ENCODE measurements at places on chromosomes 1 and 21.
A peak's percentile ranks its signal among the peaks of the same experiment; 100 is the strongest.

DNA sequence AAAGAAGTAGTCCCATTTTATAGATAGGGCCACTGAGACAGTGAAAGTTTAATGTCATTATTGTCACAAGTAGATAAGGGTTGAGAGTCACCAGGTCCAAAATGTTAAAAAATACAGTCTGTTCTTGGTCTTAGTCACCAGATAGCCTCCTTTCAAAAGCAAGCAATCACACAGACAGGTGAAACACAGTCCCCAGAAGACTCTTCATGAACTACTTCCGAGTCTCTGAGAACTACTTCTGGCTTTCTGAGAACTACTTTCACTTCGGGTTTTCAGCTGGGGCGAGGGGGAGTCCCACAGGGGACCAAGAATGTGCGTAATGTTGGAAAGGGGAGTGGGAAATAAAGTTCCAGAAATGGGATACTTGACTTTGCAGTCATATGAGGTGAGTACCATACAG lies 143.2 kb downstream of the HHIPL2 start:
- DNase-seq, result no peak

GRCh38 chr1:162138112-162138511 lies 68.6 kb downstream of the NOS1AP start:
- DNase-seq, result no peak

DNA sequence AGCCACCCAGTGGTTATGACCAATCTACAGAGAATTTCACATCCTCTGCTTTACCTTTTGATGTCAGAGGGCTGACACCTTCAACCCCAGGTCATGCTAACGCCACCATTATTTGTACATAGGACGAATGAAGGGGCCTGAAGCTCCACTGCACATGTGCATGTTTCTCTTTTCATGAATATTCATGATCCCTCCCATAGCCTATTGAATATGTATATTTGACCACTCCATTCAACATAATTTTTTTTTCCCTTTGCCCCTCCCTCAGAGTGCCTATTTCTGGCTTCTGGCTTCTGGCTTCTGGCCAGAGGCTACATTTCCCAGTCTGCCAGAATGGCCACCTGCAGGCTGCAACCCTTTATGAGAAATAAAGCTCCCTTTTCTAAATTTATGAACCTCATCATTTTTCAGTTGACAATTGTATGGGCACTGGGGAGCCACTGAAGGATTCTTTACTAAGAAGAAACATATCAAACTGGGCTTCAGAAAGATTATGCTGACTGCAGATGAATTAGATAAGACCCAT lies 406.7 kb downstream of the SIPA1L2 start:
- no peak for DNase-seq

DNA sequence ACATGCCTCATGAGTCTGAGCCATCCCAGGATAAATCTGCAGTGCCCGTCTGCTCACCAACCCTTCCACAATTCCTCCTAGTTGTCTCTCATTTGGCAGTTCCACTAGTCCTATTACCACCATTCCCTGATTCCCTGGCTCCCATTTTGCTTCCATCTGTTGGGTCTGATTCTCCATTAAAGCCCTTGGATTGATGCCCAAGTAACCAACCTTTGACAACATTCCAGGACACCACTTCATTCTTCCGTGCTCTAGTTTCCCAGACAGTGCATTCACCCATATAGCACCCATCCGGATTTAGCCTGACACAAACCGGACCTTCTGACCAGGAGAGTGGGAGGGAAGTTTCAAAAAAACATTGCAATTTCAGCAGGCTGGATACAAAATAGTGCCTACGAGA lies 189.4 kb upstream of the PALMD start:
- no peak for DNase-seq

GRCh38 chr1:216892581-216893160 lies 169.4 kb upstream of the ESRRG start:
- DNase-seq, result no peak

GRCh38 chr21:38306433-38307141 lies 49.8 kb downstream of the KCNJ15 start:
- DNase-seq, result peak; percentile 94

DNA sequence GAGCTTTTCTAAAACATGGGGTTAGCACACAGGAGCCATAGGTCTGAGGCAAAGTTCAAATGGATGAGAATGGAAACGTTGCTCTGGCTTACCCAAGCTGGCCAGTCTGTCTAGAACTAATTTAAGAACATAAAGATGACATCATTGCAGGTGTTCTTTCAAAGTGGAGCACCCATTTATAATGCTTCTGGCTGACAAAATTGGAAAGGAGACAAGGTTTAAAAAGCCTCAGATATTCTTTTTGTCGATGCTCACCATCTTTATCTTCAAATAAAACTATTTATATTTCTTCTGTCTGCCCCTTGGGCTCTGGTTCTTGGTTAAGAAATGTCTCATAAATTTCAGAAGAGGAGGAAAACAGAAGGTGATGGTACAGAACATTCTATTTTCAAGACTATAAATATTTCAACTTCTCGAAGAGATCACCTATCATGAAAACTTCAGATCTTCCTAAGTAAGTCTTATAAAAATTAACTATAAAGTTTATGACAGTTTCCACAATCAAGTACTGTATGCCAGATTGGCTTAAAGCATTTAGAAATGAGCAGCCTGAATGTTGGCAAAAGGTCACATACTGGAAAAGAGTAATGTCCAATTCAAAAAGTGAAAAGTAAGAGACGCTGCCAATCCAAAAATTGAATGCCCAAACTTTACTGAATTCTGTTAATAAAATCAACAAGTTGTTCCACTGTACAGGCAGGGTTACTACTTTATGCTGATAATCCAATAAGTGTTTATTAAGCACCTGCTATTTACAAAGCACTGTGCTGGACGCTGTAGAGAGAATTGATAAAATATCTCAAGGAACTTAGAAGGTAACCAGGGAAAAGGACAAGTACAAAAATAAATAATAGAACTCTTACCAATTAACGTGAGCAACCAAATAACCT lies 92.0 kb downstream of the ETS2 start:
- DNase-seq, result no peak

DNA sequence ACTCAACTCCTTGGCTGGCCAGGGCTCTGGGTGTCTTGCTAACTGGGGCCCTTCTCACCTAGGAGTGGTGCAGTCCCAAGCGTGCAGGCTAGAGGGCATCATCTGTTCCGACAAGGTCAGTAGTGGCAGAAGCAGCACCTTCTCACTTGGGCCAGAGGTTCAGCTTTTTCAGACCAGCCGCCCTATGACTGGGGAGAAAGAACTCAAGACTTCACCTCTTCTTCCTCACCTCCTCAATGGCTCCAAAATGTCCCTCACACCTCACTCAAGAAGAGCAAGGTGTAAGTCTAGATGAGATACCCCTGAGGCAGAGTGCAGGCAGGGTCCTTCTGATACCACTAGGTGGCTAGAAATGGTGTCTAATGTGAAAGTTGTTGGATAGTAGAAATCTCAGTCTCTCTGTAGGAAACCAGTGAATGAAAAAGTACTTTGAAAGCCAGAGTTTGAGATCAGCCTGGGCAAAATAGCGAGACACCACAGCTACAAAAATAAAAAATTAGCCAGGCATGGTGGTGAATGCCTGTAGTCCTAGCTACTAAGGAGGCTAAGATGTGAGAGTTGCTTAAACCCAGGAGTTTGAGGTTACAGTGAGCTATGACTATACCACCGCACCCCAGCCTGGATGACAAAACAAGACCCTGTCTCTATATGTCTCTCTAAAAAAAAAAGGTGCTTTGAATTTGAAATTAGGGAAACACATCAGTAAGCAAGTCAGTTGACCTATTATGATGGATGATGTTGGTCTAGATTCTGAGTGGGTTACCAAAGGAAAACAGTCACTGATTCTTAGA lies 8.6 kb upstream of the IL20 start:
- no peak for DNase-seq

DNA sequence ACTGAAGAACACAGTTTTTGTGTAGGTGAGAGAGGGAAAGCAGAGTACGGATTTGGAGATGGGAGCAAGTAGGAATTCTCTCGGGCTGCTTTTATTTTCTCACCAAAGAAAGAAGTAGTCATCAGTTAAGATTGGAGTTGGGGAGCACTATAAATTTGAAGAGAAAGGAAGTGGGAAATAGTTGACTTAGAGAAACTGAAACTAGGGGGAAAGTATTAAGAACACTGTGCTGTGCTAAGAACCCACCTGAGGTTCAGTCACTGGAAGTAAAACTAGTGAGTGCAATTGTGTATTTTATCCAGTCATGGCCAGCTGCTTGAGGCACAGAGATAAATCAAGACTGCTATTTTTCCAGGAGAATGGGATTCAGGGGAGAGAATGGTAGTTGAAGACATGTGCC lies 37.4 kb downstream of the CLCC1 start:
- no peak for DNase-seq

DNA sequence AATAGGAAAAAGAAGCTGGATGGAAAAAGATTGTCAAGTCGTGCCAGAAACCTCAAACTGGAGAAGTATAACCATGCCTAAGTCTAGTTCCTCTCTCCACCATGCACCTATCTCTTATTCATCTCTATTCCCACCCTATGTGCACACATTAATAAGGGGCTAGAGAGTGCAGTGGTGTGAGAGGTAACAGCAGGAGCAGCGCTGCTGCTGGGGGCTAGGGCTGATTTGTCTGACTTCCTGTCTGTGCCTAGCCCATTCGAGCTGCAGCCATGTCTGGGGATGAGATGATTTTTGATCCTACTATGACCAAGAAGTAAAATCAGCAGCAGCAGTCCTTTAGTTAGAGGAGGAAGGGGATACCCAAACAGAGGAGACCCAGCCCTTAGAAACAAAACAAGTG lies 43.0 kb downstream of the TRIM33 start:
- no peak for DNase-seq

- DNase-seq, result no peak
Measured at GRCh38 chr21:41857771-41858300, 21.3 kb downstream of the PRDM15 start.

GRCh38 chr21:37447288-37447936 lies 80.8 kb downstream of the DYRK1A start:
- no peak for DNase-seq

- DNase-seq, result no peak
Measured at GRCh38 chr1:73978964-73979363, 219.0 kb downstream of the LRRIQ3 start.

DNA sequence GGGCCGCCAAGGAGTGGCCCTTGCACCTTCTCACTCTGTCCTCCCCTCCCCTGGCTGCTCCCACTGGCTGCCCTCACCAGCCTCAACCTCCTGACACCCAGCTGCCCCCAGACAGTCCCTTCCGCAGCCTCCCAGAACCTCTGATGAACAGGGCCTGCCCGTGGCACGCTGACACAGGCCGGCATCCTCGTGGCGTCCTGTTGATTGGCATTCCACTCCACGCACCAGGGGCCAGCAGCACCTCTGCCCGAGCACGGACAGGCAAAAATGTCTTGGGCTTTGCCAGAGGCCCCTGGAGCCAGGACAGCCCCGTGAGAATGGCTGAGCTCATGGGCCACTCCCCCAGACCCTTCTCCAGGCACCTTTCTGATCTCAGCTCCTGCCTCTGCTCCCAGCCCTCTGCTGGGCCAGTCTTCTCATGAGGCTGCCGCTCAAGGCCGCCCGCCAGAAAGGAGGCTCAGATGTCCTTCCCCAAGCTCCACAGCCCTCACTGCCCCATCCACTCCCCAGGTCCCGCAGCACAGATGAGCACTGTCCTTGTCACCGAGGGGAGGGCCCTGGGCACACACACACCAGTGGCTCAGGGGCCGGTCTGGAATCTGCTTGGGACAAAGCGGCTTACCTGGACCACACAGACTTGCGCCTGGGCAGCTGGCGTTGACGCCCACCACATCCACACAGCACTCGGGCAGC lies 15.8 kb upstream of the RNF223 start:
- DNase-seq, result no peak

GRCh38 chr1:226627924-226628611 lies 79.5 kb downstream of the STUM start:
- DNase-seq, result no peak

DNA sequence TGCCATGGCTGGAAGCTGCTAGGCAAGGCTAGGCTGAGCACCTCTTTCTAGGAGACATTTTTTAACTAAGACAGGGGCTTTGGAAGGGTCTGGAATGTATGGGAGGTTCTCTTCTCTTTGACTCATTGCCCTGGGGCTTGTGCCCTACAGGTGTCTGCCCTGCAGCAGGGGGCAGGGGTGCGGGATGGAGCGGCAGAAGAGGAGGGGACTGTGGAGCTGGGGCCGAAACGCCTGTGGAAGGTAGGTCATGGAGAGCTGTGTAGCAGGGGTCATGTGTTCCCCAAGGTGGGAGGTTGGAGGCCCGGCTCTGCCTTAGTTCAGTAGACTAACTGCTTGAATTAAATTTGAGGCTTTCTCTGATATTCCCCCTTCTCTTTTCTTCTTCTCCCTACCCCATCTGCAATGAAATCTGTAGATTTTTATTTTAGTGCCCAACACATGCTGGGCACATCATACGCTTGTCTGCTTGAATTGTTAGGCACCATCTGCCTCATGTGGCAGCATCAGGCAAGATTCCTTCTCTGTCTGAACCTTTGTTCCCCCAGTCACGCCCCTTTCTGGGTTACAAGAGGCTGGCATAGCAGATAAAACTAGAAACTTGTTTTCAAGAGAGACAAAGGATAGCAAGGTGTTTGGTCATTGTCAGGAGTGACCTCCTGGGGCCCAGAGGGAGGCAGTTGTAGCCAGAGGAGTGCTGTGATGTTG lies 18.4 kb downstream of the PPFIA4 start:
- DNase-seq, result no peak

DNA sequence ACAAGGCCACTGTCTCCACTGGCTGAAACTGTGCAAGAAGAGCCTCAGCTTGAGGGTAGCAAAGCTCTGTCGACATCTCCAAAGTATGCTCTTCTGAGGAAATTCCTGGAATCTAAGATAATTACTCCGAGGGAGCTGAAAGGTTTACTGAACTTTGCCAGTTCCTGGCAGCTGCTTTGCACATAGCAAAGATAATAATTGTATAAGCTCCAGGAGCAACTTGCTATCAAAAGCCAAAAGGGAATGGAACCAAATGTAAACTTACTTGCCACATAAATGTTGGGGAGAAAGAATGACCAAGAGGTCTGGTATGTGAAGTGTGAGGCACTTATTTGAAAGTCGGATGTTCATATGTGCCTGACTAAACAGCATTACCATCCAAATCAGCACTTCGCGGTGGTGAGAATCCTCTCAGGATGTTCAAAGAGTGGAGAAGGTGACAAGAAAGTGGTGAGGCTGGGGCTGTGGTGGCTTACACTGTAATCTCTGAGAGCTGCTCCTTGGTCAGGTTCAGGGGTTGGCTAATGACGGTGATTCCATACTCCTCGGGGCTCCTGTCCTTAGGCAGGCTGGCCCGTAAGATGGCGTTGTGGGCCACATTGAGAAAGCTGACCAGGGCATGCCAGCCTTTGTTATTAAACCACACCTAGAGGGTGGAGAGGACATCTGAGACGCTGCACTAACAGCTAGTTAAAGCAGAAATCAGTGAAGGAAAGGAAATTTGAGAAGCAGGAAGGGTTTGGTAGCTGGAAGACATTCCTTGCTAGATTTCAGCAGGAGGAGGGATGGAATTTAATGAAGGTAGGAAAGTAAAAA lies 100.0 kb downstream of the ABCA4 start:
- peak; percentile 69 for DNase-seq

GRCh38 chr1:95308276-95309030 lies 74.4 kb downstream of the RWDD3 start:
- no peak for DNase-seq

Data from foreskin fibroblast (primary cell).